ENCODE measurements at places on chromosomes 6 and 20. TPM values are rescaled to one million over a fixed set of nuclear protein-coding genes. Genes with fewer than 3 reads are reported as not detected.
A peak's percentile ranks its signal among the peaks of the same experiment; 100 is the strongest.

DNA sequence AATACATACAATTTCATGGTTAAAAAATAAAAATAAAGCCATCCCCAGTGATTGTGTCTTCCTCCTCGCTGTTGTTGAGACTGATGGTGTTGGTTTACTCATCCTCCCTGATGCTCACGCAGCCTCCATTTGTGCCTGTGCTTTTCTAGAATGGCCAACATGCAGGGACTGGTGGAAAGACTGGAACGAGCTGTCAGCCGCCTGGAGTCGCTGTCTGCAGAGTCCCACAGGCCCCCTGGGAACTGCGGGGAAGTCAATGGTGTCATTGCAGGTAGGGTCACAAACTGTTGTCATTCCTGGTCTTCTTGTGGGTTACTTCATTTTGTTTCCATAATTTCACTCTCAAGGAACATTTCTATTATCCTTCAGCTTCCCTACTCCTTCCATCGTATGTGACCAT lies 28.0 kb downstream of the CAP2 start:
- no peak for DNase-seq

GRCh38 chr20:19802492-19803158 lies 44.6 kb downstream of the RIN2 start:
- peak; percentile 54 for DNase-seq

DNA sequence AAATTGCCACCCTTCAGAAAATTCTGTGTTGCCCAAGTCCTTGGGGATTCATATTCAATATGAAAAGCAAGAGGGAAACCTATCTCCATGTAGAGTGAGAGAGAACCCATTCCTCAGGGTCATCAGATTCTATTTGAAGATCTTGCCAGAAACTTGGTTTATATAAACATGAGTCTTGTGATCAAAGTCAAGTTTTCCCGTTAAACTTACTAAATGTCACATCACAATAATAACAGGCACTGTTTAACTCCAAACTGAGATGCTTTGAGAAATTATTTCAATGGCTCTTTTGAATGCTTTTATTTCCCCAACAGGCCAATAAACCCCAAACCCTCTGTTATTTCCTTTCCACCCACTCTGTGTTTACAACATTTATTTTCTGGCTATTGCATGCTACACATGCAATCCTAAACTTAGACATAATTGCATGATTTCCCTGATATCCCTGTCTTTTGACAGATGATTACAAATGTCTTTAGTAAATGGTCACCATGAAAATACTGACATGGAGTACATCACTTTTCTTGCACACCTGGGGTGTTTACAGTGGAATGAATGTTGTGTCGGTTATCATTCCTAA lies 31.1 kb upstream of the SSTR4 start:
- DNase-seq: no peak

DNA sequence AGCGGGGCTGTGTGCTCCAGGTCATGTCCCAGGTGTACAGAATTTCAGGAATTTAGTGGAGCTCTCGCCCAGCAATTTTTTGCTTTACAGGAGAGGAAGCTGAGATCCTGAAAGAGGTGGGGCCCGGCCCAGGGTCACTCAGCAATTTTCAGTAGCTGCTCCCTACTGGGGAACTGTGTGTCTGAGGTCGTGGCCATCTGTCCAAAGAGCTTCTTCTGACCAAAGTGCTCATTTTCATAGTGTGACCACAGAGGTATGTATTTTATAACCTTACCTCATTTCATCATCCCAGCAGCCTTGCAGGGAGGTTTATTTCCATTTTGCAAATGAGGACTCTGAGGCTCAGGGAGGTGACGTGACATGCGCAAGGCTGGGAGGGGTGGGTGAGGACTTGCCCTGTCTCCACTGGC lies 46.3 kb downstream of the FAM209B start:
- DNase-seq: no peak

The POU5F1 gene
- total RNA-seq: 0.68 TPM

DNA sequence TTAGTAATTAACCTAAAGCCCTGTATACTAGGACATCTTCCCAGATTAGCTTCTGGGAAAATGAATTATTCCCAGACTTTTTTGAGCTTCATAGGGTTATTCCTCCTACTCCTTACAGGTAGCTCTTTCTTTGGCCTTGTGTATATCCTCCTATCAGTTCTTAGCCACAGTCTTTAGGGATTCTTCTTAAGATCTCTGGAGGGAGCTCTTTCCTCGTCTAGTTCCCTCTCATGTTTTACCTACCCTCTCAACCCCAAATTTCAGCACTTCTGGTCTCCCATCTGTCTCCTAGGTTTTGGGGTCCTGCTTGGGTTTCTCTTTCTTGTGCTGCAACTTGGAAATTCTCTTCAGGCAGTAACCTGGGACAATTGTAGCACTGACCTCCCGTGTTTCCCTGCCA lies 46.4 kb upstream of the SLC35B3 start:
- DNase-seq: peak; percentile 17

The RNF114 gene
- 69.4 TPM for total RNA-seq

GRCh38 chr6:90846824-90847223 lies 260.0 kb upstream of the MAP3K7 start:
- no peak for DNase-seq

The MTFR2 gene
- total RNA-seq: 3.4 TPM

DNA sequence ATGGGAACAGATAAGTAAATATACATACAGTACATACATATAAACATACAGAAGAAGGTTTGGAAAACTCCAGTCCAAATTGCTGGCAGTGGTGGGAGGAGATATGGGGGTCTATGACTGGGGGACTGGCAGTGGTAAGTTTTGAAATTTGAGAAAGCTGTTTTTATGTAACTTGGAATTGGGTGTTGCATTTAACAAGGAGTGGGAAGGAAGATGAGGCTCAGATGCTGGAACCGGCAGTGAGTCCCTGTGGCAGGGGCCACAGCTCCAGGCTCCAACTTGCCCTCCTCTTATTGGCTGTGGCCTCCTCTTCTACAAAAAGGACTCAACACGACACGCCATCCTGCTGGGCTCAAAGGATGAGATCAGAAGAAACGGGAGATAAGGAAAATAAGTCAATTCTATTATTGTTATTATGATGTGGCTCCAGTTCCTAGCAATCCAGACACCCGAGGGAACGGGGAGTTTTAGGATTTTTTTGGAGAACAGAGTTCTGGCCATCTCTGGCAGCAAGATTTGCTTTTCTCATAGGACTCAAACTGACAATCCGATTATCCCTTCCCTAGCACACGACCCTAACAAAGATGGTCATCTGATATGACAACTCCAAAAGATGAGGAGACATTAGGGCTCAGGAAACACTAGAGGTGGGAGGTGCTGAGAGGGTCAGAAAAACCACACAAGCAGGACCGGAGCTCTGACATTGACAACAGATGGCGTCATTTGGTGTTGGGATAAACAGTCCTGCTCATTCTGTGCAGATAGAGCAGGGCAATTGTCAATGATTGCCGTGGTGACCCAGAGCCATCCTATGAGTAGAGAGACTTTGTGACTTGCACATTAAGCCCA lies 6.0 kb upstream of the TGM2 start:
- no peak for DNase-seq

DNA sequence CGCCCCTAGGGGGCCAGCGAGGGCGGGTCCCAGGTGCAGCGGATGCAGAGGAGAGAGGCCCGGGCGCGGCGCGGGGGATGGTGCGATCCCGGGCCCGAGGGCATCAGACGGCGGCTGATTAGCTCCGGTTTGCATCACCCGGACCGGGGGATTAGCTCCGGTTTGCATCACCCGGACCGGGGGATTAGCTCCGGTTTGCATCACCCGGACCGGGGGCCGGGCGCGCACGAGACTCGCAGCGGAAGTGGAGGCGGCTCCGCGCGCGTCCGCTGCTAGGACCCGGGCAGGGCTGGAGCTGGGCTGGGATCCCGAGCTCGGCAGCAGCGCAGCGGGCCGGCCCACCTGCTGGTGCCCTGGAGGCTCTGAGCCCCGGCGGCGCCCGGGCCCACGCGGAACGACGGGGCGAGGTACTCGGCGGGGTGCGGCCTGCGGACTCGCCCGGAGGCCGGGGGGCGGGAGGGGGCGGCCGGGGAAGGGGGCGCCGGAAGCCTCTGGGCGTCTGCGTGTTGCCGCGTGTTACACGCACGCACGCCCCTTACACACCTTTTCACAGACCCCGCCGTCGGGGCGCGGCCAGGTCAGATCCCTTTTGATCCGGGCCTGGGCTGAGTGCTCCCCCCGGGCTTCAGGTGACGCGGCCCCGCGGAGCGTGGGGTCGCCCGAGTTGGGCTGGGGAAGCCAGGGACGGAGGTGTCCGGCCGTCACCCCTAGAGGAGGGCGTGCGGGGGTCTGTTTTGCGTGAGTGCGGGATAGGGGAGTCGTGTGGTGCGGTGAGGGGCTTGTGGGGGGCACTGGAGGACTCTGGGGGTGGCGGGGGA lies 412 bp downstream of the TRIB3 start:
- DNase-seq: peak; percentile 63

DNA sequence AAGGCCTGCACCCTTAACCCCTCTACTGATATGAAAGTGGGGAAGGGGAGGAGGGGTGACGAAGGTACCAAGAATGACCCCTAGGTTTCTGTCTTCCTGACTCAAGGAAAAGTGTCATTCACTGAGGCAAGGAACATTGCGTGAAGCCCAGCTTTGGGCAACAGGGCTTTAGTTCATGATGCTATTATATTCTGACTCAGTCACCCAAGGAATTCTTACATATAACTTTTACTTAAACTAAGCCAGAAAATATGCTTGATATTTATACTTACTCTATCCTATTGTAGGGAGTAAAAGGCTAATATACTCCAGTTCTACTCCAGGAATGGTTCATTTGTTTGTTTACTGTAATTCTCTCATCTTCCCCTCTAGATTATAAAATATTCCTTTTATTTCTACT lies 60.5 kb downstream of the DOP1A start:
- DNase-seq: no peak

- DNase-seq: no peak
These were observed 30.1 kb downstream of the CMTR1 start for GRCh38 chr6:37463110-37463509.

GRCh38 chr6:20362623-20363022 lies 39.1 kb upstream of the E2F3 start:
- DNase-seq: no peak

The RSPH9 gene
- 0.34 TPM for total RNA-seq

The WFDC12 gene
- not detected for total RNA-seq

GRCh38 chr20:48827855-48828733 lies at the start of gene PREX1:
TSS of gene PREX1 (minus strand) at chr20:48827999. CDS start at chr20:48827860, 139 bp downstream.
- peak; percentile 91 for DNase-seq

The PRPH2 gene
- 2.0 TPM for total RNA-seq

GRCh38 chr20:16175322-16175961 lies 397.8 kb downstream of the KIF16B start:
- no peak for DNase-seq

- DNase-seq: no peak
These were observed 249.8 kb upstream of the PMEPA1 start for GRCh38 chr20:57959589-57959988.

GRCh38 chr6:81762132-81762531 lies 9.7 kb upstream of the TENT5A start:
- no peak for DNase-seq

DNA sequence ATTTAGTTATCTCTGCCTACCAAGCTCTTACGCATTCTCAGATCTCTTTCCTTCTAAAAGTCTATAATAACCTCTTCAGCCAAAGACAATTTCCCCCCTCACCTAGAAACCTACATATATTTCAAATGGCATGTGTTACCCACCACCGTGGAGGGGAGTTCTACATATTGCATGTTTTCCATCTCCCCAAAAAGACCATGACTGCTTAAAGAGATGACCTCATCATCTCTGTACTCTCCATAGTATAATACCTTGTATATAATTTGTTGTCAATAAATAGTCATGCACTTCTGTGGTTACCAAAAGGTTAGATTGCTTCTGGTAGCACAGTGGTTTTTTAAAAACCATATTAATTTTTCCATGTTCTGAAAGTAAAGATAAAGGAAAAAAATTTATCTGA lies 148.4 kb downstream of the TBX18 start:
- no peak for DNase-seq

DNA sequence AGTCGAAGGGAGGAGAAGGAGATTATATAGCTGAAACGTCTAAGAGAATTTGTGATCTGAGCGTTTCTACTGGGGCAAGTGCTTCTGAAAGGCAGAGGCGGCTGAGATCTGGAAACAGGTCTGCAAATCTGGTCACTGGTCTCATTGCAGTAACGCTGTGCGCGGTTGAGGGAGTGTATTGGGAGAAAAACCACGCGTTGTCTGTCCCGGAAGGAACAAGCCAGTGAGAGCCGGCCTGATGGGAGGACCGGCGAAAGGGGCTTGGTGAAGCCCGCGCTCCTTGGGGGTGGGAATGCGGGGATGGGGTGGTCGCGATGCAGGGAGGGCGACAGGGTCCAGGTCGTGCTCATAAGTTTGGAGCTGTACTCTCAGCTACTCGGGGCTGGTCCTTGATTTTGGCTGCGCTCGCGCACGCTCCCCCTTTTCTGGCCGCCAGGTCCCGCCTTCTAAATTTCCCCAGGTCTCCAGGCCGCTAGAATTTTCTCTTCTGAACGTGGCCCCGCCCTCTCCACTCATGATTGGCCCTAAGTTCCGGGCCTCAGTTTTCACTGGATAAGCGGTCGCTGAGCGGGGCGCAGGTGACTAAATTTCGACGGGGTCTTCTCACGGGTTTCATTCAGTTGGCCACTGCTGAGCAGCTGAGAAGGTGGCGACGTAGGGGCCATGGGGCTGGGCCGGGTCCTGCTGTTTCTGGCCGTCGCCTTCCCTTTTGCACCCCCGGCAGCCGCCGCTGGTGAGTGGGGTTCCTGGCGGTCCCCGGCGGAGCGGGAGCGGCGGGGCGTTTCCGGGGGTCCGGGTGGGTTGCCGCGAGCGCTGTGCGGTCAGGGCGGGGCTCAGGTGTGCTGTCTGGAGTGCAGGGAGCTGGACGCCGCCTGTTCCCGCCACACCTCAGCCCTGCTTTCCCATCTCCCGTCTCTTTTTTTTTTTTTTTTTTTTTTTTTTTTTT lies at the start of gene MICB:
Gene MICB (plus strand): TSS at position 615 of the 946 bp plus-strand sequence. CDS start 49 bp downstream, at position 664.
- peak; percentile 87 for DNase-seq

GRCh38 chr6:89618026-89618425 lies 20.5 kb downstream of the LYRM2 start:
- no peak for DNase-seq

DNA sequence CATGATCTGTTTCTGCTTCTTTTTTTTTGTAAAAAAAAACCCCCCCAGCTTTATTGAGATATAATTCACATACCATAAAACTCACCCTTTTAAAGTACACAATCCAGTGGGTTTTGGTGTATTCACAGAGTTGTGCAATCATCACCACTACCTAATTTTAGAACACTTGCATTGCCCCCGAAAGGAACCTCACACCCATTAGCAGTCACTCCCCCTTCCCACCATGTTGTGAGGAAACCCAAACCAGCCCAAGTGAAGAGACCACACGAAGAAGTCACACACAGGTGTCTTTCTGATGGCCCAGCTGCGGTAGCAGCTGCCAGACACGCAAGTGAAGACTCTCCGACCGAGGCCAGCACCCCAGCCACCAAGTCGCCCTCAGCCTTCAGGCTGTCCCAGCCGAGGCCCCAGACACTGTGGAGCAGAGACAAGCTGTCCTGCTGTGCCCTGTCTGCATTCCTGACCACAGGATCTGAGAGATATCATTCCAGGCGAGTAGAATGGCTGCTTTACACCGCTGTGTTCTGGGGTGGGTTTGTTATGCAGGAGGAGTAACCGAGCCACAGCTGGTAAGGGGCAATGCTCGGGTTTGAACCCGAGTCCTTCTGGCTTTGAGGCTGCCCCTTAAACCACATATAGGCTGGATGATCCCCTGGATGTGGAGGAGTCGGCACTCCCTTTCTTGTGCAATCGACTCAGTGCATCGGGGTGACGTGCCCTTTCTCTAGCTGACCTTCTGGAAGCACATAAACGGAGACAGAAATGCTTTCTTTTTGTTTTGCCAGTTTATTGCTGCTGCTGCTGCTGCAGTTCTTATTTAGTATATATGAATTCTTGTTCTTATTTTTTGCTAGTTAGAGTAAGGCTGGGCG lies 59.1 kb upstream of the PTPN1 start:
- no peak for DNase-seq

The IP6K3 gene
- under 0.01 TPM for total RNA-seq

The OR2J3 gene
- not detected for total RNA-seq
